ENCODE measurements at places on chromosomes 16 and 17. TPM values are rescaled to one million over a fixed set of nuclear protein-coding genes. Genes with fewer than 3 reads are reported as not detected.

Gene NHLRC4
- 1.5 TPM for polyA plus RNA-seq

DNA sequence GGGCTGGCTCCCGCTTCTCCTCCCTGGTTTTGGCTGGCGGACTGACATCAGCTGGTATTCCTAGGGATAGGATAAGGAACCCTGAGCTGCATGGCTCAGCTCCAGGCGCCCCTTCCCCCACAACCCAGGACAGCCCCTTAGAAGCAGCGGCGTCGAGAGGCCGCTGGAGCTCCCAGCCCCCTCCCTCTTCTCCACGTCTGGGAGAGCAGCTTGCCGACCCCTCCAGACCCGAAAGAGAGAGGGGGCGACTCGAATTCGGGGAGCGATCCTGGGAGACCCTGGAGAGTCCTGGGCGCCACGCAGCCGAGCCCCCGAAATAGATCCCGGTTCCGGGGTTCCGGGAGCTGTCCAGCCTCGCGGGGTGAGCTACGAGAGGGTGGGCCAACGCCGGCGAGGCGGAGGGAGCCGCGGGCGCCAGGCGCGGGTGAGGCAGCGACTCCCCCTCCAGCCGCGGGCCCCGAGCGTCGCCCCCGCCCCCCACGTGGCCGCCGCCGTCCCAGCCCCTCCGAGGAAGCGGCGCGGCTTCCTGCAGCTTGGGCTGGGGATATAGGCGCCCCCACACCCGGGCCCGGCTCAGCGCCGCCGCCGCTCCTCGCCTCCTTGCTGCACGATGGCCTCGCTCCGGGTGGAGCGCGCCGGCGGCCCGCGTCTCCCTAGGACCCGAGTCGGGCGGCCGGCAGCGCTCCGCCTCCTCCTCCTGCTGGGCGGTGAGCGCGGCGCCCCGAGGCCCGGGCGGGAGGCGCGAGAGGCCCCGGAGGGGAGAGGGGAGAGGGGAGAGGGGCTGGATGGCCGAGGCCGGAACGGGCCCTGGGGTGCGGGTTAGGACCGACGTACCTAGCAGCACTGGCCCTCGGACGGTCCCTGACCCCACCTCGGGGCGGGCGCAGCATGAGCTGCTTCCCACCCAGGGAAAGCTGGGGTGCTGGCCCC lies at the start of gene RAMP2:
RAMP2 (plus strand) TSS at position 576 of the 930 bp plus-strand sequence; CDS start at position 611, 35 bp downstream.
- DNase-seq, result peak; percentile 60

DNA sequence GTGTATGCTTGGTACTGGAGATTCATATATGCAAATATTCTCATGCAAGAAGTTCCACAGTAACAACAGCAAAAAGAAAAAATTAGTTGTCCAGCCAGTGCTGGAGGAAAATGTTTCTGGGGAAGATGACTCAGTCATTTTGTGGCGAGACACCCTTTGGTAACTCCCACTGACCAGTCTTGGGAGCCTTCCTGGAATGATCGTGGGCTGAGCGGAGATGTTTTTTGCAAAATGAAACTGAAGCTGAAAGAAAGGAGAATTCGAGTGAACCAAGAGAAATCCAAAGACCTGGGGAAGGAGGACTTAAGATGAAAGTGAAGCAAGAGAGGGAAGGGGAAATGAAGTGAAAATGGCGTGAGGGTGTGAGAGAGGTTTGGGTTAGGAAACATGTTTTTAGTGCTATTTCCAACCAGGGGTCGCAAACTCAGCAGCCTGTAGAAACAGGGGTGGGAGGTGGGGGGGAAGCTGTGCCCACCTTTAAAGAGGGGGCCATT lies 5.2 kb downstream of the ITPRIPL2 start:
- DNase-seq, result peak; percentile 86

DNA sequence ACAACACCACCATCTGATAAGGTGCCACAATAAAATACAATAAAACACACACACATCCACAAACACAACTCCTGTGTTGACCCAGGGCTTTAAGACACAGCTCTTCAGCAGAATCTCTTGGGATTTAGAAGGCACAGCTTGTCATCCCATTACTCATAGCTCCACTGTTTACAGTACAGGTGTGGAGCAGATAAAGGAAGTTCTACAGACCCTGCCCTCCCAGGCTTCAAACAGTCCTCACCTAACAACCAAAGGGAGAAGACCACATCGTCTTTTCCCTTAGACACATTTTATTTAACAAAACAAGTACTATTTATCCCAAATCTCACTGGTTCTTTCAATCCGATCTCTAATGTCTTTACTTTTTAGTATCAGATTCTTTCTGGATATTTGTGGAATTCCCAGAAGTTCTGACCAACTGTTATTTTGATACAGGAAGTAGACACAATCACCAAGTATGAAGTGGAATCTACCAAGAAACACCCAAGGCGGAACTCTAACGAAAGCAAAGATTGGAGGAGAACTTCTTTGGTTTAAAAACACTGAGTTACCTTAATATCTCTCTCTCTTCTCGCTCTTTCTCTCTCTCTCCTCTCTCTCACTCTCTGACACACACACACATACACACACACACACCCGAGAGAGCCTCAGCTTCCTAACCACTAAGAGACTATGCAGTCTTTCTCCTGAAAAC lies 46.1 kb downstream of the CYTH1 start:
- peak; percentile 56 for DNase-seq

DNA sequence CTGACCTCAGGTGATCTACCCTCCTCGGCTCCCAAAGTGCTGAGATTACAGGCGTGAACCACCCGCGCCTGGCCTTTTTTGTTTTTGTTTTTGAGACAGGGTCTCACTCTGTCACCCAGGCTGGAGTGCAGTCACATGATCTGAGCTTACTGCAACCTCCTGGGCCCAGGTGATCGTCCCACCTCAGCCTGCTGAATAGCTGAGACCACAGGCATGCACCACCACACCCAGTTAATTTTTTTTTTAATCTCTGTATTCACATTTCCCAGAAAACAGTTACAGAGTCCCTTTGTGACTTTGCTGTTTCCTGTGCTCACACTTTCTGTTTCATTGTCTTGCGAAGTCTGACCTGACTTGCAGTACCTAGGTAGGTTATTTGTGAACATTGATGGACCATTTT lies 2.7 kb downstream of the CLUAP1 start:
- DNase-seq, result no peak

GRCh38 chr16:31333686-31334649 lies 21.0 kb upstream of the ITGAX start:
- DNase-seq, result no peak

DNA sequence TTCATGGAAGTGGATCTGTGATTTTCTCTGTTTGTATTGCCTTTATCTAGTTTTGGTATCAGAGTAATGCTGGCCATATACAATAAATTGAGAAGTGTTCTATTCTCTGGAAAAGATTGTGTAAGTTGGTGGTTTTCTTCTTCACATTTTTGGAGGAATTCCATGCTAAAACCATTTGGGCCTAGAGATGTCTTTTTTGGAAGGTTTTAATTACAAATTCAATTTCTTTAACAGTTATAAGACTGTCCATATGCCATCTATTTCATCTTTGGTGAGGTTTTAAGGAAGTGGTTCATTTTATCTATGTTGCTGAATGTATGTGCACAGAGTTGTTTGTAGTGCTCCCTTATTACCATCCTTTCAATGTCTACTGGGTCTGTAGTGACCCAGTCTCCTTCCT lies 46.0 kb downstream of the CACNG1 start:
- no peak for DNase-seq

GRCh38 chr17:76659928-76660655 lies 16.5 kb upstream of the ST6GALNAC1 start:
- no peak for DNase-seq
